ENCODE measurements at places on chromosomes 16 and 17. TPM values are rescaled to one million over a fixed set of nuclear protein-coding genes. Genes with fewer than 3 reads are reported as not detected.

DNA sequence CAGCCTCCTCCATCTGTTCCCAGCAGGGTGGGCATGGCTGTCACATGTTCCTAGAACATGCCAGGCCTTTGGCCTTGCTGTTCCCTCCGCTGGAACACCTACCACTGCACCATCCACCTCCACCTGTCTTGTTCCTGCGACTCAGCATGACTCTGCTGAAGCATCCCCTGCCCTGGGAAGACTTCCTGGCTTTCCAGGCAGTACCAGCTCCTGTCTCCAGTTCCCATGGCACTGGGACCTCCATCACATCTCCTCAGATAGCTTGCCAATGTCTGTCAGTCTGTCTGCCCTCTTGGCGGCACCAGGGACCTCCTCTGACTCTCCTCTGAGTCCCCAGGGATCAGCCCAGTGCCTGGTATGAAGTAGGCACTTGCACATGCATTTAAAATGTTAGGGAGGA lies 15.7 kb downstream of the PDP2 start:
- H3K4me1 ChIP-seq, result peaks cover 3% of the 10 kb centered on the region
- no peak overlapping the region for H3K27ac ChIP-seq
- peaks cover 15% of the 10 kb centered on the region for H3K36me3 ChIP-seq
- DNase-seq, result no peak

DNA sequence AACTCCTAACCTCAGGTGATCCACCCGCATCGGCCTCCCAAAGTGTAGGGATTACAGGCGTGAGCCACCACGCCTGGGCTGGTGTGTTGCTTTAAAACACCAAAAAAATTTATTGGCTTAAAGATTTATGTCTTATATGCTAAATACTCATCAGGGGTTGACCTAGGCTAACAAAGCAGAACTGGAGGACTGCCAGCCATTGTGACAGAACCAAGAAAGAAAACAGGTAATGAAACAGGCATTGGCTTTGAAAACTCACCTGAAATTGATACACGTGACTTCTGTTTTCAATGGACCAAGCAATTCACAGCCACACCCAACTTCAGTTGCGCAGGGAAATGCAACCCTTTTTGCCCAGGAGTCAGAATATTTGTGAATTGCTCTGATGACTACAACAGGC lies 4.9 kb upstream of the PHAF1 start:
- peaks cover 4% of the 10 kb centered on the region for H3K4me1 ChIP-seq
- H3K36me3 ChIP-seq, result peaks cover 6% of the 10 kb centered on the region
- no peak for DNase-seq

DNA sequence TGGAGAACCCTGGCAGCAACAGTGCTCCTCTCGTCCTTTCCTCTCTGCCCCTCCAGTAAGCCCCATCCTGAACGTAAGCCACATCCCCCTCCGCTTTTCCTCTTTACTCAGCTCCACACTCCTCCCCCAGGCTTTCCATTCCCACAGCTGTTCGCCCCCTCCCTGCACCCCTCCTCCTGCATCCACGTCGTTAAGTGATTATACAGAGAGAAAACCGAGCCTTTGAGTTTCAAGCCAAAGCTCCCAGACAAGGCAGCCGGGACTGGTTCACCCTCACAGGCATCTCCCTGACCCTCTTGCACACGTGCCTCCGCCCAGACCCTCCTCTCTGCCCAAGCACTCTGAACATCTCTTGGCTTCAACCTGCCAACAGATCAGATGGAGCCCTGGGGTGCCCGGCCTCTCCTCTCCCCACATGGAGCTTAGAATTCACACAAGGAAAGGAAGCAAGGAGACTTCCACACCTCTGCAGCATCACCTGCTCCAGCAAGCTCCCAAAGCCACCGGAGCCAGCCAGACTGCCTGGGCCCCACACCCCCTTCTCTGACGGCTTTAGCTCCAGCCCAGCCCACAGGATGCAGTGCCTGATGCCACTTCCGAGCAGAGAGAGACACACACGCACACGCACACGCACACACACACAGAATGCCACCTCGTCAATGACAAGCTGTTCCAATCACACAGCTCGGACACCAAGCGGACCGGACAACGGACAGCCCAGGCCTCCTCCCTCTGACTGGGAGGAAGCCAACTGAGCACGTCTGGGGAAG lies 99.9 kb upstream of the CCL2 start:
- H3K27me3 ChIP-seq, result peaks cover 41% of the 10 kb centered on the region
- H3K4me1 ChIP-seq, result peaks cover 5% of the 10 kb centered on the region
- H3K4me3 ChIP-seq, result no peak overlapping the region
- peak; percentile 40 for DNase-seq

DNA sequence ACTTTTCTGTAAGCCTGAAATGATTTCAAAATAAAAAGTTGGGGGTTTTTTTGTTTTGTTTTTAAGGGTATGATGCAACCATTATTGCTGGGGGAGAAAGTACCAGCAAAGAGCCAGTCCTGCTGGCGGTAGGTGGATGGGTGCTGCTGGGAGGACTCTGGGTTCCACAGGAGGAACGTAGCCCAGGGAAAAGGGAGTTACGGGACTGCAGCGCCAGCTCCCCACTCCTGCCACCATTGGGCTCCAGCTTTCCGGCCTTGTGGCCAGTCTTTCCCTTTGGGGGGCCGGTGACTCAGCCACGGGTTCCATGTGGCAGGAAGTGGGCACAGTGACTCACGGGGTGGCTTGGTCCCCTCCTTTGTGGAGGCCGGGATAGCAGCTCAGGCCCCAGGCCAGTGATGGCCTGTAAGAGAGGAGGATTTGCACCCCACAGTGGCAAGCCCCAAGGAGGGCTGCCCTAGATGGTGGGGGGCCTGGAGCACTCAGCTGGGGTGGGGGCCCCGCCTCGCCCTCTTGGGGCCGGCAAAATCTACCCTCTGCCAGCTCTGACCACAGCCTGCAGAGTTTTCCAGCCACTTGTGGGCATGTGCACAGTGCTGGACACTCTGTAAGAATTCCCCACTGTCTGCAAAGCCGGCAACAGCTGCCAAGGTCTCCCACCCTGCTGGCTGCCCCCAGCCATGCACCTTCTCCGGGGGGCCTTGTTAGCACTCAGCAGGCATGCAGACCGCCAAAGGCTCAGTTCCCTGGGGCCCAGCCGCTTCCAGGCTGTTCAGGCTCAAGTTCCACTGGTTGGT lies 30.4 kb downstream of the SOCS3 start:
- no peak overlapping the region for H3K4me3 ChIP-seq
- H3K4me1 ChIP-seq, result peaks cover 37% of the 10 kb centered on the region
- no peaks in the 10 kb centered on the region for H3K36me3 ChIP-seq
- peak overlapping the region; percentile 45 for H3K27ac ChIP-seq
- H3K27me3 ChIP-seq, result no peaks in the 10 kb centered on the region
- DNase-seq, result peak; percentile 62

GRCh38 chr16:57916735-57917438 lies 54.0 kb downstream of the CNGB1 start:
- DNase-seq, result no peak
- no peaks in the 10 kb centered on the region for H3K27me3 ChIP-seq
- no peaks in the 10 kb centered on the region for H3K4me1 ChIP-seq
- H3K36me3 ChIP-seq, result no peaks in the 10 kb centered on the region
- no peak overlapping the region for H3K4me3 ChIP-seq
- H3K27ac ChIP-seq, result no peak overlapping the region

DNA sequence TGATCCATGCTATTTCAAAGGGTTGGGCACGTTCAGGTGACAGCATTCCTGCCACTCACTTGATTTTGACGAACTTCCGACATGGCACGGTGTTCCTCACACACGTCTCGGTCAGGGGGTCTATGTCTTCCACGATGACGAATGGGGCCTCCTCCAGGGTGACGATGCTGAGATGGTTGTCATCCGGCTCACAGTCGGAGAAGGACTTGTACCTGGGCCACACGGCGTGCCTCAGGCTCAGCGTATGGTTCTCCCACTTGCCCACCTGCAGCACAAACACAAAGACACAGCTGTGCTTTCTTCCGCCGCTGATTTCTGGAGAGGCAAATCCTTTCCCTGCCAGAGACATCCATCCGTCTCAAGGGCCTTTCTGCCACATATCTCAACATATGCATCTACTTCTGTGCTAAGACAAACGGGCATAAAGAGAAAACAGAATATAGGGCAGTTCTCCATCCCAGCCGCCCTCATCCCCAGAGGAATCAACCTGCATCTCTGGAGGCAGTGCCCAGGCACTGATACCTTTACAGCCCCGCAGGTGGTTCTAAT lies 332.5 kb downstream of the GRIN2A start:
- no peak for DNase-seq
- H3K36me3 ChIP-seq, result no peaks in the 10 kb centered on the region
- H3K4me3 ChIP-seq, result no peak overlapping the region
- no peak overlapping the region for H3K27ac ChIP-seq
- no peaks in the 10 kb centered on the region for H3K27me3 ChIP-seq

GRCh38 chr17:49577963-49578362 lies 2.3 kb downstream of the NXPH3 start:
- H3K27ac ChIP-seq, result no peak overlapping the region
- H3K27me3 ChIP-seq, result peaks cover 37% of the 10 kb centered on the region
- H3K36me3 ChIP-seq, result no peaks in the 10 kb centered on the region
- no peak overlapping the region for H3K4me3 ChIP-seq

- H3K36me3 ChIP-seq, result no peaks in the 10 kb centered on the region
- H3K4me1 ChIP-seq, result peaks cover 28% of the 10 kb centered on the region
- H3K27me3 ChIP-seq, result peaks cover 48% of the 10 kb centered on the region
- peak overlapping the region; percentile 50 for H3K27ac ChIP-seq
- peak; percentile 10 for DNase-seq
Measured at GRCh38 chr16:79601092-79601930, 774 bp upstream of the MAF start.

DNA sequence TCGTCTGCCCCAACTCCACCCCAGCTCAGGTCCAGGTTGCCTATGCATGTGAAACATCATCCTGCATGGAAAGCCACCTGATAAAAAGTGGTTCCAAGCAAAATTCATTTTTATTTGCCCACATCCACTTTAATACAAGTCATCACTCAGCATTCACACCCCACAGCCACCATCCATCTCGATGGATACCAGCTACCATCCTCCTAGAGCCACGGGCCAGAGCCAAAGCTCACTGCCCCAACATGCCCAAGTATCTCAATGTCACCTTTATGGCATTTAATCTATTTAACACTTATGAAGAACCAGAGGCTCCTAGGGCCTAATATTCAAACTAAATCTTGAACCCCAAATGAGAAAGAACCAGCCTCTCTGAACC lies 70.5 kb downstream of the COPRS start:
- H3K36me3 ChIP-seq, result no peaks in the 10 kb centered on the region
- no peak overlapping the region for H3K27ac ChIP-seq
- H3K4me3 ChIP-seq, result no peak overlapping the region
- H3K27me3 ChIP-seq, result peaks cover 4% of the 10 kb centered on the region
- peaks cover 4% of the 10 kb centered on the region for H3K4me1 ChIP-seq

GRCh38 chr17:43737722-43738121 lies 20.9 kb downstream of the SOST start:
- H3K27me3 ChIP-seq, result peaks cover 5% of the 10 kb centered on the region
- no peaks in the 10 kb centered on the region for H3K4me1 ChIP-seq
- H3K27ac ChIP-seq, result no peak overlapping the region
- no peak overlapping the region for H3K4me3 ChIP-seq
- DNase-seq, result no peak
- H3K36me3 ChIP-seq, result no peaks in the 10 kb centered on the region

DNA sequence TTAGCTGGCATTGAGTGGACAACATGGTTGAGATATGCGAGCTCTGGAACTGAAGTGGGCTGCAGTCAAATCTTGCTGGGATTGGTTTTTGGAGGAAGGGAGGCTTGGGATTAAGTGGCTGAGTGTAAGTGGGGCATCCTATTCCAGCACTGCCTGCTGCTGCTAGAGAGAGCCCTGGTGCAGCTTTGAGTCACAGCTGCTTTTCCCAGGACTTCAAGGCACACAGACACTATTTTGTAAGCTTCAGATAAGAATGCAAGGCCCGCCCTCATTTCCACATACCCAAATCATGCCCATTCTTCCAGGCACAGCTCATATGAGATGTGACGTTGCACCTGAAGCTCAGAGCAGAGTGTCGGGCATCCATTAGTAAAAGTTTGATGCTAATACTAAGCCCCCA lies 10.2 kb upstream of the MAF start:
- no peak overlapping the region for H3K27ac ChIP-seq
- no peak overlapping the region for H3K4me3 ChIP-seq
- H3K4me1 ChIP-seq, result no peaks in the 10 kb centered on the region
- peaks cover 22% of the 10 kb centered on the region for H3K27me3 ChIP-seq
- no peaks in the 10 kb centered on the region for H3K36me3 ChIP-seq
- no peak for DNase-seq

DNA sequence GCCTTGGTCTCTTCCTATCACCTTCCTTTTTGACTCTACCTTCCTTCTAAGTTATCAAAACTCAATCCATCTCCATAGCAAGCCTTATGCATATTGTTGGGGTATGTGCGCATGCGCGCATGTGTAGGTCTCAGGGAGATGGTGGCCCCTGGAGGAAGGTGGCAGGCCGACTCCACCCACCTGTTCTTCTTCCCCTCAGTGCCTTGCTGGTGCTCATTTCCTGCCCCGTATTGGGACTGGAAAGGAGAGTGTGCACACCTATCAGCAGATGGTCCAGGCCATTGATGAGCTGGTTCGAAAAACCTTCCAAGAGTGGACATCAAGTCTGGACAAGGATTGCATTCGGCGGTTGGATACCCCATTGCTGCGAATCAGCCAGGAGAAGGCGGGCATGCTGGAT lies 25.2 kb downstream of the DNAH2 start:
- no peak overlapping the region for H3K4me3 ChIP-seq
- H3K36me3 ChIP-seq, result no peaks in the 10 kb centered on the region
- H3K27ac ChIP-seq, result no peak overlapping the region
- no peak for DNase-seq

DNA sequence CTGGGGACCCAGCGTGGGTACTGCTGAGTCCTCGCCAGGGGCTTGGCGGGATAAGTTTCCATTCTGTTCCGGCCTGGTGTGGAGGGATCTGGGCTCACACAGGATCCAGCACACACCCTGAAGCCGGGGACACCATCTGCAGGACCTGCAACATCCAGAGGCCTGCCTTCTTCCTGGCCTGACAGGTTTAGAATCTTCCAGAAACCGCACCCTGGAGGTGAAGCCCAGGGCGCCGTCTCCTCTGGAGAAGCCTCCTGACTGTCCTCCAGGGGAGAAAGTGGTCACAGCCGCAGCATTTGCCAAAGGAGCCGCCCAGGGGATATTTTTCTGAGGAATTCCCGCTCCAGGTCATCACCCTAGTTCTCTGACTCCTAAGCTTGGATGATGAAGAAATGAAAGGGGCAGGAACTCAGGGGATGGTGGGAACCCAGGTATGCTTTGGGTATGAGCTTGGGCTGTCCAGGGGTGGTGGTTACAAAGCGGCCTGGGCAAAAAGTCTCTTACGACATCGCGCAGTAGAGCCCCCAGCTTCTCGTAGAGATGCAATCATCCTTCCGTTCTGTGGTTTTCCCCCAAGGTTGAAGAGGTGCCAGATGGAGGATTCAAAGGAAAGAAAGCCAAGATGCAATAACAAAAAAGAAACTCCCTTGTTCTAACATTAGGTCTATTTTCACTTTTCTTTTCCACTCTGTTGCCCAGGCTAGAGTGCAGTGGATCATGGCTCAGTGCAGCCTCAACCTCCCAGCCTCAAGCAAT lies 9.1 kb upstream of the CRISPLD2 start:
- H3K4me3 ChIP-seq, result no peak overlapping the region
- no peaks in the 10 kb centered on the region for H3K36me3 ChIP-seq
- peaks cover 15% of the 10 kb centered on the region for H3K4me1 ChIP-seq

Gene CTF1
- total RNA-seq, result 0.31 TPM

Gene PDPK1
- 32.4 TPM for total RNA-seq

Gene KRTAP4-7
- not detected for total RNA-seq
